ENCODE measurements at places on chromosomes 2 and 18.

DNA sequence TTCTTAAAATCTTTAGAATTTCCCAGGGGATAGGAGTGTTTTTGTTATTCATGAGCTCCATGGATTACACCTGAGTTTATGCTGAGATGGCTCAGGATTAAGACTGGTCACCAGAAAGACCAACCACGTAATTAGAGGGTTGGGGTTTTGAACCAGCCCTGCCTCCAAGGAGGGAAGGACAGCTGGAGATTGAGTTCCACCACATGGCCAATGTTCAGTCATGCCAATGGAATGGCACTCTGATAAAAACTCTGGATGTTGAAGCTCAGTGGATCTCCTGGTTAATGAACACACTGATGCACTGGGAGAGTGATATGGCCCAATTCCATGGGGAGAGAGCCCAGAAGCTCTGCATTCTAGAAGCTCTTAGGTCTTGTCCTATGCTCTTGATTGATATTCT lies 38.7 kb upstream of the PTPN4 start:
- DNase-seq, result no peak

DNA sequence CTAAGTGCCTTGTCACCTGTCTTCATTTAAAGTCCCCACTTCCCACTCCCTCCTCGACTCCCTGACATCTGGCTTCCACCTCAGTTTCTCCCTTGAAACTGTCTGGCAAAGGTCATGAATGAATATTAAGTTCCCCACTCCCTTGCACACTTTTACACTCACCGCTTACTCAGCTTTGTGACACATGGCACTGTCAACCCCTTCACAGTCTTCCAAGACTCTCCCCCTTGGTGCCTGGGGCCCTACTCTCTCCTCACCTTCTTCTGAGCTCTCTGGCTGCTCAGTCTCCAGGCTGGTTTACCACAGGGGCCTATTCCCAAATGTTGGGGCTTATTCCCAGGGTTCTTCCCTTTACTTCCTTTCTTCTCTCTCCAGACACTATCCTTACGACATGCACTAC lies 17.9 kb upstream of the PTPN4 start:
- DNase-seq, result no peak

DNA sequence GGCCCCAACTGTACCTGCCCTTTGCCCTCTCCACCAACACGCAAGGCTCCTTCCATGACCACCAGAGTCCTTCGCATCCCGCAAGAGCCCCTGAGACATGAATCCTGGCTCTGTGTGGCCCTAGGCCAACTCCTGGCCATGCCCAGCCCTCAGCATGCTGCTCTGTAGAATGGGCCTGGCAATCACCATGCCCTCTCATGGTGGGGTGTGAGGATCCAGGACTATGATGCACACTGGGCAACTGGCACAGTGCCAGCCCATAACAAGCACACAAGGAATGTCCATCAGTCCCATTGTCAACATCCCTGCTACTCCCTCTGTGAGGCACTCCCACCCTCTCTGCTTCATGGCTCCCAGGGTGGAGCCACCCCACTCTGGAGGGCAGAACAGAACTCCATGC lies 44.7 kb downstream of the FER1L5 start:
- no peak for DNase-seq

- DNase-seq, result no peak
These were observed 18.8 kb downstream of the MAPK4 start for GRCh38 chr18:50578651-50579050.

DNA sequence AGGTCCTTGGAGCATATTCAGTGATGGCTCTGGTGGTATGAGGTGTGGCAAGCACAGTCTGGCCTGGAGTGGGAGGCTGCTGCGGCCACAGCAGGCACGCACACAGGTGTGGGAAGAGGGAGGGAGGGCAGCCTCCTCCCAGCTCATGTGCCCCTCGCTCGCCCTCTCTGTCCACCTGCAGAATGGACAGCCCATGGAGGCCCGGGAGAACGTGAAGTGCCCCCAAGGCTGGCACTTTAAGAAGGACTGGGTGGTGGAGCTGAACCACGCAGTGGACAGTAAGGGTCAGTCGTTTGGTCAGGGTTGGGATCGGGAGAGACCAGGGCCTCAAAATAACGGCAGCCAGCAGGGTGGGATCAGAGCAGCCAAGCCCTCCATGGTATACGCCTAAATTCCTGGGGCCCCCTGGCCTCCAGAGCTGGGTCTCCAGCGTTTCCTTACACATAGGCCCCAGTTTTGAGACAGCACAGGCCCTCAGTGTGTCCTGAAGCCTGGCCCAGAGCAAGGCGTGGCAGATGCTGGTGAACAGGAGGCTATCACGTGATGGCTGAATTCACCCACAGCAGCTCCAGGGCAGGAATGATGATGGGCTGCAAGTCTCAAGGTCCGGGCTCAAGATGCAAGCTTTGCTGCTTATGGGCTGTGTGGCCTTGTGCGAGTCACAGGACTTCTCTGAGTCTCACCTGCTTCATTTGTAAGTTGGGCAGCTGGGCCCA lies 47.9 kb downstream of the FER1L5 start:
- DNase-seq, result no peak

DNA sequence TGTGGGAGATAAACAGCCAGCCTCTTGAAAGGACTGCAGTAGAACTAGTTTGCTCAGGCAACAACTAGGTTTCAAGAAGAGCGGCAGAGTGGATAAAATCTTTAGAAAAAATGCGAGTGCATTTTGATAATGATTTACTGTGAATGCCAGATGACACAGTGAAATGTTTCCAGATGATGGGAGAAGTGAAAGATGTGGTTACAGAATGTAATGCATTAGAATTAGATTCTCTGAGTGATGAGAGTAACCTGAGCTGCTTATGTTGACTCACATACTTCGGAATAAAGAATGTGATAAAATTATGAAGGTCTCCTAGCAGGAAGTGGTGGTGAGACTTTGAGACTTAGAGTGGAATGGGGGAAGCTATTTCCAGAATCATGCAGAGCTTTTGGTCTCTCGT lies 184.3 kb downstream of the GULP1 start:
- DNase-seq, result no peak

DNA sequence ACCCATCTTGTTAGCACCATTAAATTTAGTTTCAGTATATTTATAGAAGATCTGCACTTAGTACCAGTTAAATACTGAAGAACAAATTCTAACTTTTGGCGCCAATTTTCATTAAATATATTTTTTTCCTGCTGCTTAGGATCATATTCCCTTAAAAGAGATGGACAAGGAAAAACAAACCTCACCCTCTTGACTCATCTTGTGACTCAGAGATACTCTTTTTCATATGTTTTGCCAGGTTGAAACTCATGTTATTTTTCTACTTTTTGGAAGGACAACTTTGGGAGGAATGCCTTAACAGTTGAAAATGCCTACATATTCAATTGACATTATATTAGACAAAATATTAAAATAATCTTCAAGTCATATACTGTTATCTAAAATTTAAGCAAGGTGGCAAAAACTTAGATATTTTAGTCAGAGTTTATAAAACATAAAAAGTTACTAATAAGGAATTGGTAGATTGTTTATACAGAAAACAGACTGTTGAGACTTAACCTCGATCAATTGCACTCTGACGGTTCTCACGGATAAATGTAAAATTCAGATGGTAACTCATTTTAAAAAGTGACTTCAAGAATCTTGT lies 36.2 kb downstream of the PNO1 start:
- DNase-seq, result no peak

DNA sequence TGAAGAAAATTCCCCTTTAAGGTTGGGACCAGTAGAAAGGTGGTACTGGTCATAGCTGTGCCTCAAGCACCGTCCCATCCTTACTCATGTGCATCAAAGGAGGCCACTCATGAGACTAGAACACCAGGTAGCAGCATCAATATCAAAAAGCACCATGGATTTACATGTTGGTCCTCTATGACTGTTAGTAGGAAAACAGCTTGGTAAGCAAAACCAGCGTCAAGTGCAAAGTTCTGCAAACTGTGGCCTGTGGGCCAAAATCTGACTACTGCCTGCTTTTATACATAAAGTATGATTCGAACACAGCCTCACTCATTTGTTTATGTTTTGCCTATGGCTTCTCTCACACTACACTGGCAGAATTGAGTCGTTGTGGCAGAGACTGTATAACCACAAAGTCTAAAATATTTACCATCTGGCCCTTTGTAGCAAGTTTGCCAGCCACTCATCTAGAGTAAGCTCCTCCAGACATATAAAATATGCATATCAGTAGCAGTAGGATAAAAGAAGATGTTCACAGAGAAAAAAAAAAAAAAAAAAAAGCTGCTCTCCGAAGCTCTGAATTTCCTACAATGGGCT lies 119.7 kb upstream of the CTNNA2 start:
- DNase-seq, result no peak

Data from NCI-H82 (cell line).